GM12892 (cell line): ENCODE measurements at places on chromosomes 5 and 9.
A peak's percentile ranks its signal among the peaks of the same experiment; 100 is the strongest.

- peak; percentile 37 for DNase-seq
These were observed 599.8 kb upstream of the BRINP1 start for GRCh38 chr9:119968836-119969707.

DNA sequence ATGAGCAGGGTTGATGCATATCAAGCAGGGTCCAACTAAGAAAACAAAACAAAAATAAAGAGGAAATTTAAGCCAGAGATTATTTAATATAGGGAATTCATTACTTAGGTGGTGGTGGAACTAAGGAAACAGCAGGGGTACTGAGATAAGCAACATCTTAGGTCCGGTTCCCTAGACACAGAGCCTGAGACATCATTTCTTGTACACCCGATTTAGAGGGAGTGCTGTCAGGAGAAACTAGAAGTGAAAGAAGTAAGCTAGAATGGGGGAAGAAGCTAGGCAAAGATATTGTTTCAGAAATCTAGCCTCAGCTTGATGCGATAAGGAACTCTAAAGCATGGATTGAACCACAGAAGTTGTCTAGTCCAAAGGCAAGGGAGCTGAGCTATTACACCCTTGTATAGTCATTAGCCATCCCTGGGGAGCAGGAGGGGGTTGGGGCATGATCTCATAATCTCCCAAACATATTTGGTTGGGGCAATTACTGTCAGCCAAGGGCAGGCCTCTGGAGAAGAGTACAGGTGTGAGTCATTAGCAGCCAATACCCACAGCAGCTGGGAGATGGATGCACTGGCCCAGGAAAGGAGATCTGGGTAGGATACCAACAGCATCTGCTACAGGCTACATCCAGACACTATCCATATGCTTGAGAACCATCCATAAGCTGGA, 194.5 kb downstream of the ARL15 start:
- no peak for DNase-seq

DNA sequence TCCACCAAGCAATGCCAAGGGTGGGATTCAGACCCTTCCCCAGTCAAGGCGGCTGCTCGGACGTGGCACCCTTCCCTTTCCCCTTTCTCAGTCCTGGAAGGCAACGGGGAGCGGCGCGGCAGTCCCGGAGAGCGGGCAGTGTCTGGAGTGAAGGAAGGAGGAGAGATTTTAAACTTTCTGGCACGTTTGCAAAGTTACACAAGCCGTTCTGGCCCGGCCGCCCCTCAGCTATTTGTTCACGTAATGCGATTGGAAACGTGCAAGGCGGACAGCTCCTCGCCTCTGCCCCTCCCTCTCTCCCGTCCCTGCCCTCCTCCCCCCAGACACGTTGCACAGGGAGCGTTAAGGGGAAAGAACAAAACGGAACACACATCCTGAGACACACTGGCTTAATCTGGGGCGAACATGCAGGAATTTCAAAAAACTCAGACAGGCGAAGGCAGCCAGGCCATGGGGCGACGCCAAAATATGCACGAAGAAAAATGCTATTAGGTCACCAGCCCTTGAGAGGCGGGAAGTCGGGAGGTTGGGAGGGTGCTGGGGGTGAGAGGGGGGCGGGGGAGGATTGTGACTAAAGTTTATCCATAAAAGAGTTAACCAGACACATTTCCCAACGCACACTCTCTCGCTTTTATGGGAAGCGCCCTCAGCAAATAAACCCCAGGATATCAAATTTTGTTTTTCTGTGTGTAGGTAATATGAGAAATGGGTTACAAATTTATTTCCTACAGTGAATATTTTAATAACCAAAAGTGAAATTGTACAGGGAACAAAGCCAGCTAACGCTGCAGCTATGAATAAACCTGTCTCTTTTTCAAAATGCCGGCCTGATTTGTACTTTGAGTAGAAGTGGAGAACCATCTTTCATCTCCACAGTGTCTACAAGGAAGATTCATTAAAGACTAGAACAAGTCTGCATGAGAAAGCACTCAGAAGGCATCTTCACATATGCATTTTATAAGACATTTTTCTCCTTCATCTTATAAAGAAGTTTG, at the start of gene LOX:
Gene LOX, minus strand, starts transcription at position 144 of the 995 bp plus-strand sequence. CDS start 274 bp downstream, outside the sequence.
- DNase-seq = no peak

- no peak for DNase-seq
These were observed 16.6 kb downstream of the WWC1 start for GRCh38 chr5:168307925-168308584.

DNA sequence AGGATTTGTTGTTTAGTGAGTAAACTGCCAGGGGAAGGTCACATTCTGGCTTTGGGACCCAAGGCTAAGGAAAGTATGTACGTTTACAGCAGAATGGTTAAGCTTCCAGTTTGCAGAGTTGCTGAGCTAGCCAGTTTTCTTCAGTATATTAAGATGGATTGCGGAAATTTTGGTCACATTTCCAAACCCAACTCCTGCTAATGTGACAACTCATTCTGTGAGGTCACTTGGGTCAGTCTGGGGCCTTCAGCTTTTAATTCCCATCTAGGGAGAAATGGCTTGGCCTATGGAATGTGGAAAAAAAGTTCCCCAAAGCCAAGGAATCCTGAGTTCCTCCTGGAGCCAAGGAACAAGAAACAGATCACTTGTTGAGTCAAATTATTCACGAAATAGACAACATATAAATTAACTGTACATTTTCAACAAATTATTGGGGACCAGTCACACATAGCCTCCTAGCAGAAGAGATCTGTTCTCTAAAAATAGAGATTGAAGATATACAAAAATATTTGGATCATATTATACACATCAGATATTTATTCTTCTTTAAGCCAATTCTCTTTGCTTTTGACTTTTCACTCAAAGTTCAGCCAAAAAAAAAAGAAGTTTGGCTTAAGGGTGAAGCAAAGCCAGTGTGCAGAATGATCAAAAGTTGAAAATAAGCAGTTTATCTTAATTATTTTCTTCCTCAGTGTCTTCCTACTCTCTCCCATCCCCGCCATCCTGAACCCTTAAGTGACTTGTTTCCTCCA, 8.8 kb downstream of the KCNV2 start:
- no peak for DNase-seq

- no peak for DNase-seq
These were observed 103.6 kb downstream of the PIK3R1 start for GRCh38 chr5:68318955-68319705.

DNA sequence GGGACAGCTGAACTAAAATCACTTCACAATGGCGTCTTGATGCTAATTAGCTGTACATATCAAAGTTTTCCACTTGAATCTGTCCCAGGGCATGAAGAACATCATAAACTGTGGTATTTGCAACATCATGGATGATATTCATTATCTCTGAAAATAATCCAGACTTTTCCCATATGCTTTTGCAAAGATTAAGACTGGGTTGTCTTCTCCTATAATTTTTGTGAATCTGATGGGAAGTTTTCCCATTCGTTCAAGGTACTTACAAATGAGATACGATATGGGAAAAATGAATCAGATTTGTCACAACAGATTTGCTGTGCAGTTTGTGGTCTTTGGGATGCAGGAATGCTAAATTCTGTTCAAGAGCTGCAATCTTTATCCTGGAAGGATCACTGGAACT, 17.4 kb upstream of the ADAMTS16 start:
- DNase-seq = no peak

- DNase-seq = no peak
These were observed 61.1 kb downstream of the EGFLAM start for GRCh38 chr5:38319491-38319890.

- DNase-seq = no peak
These were observed 19.0 kb upstream of the GPX3 start for GRCh38 chr5:151001436-151001835.

- no peak for DNase-seq
These were observed 25.3 kb downstream of the AP3B1 start for GRCh38 chr5:78269088-78269703.

GRCh38 chr5:54883374-54884194, 101.8 kb downstream of the ESM1 start:
- no peak for DNase-seq

DNA sequence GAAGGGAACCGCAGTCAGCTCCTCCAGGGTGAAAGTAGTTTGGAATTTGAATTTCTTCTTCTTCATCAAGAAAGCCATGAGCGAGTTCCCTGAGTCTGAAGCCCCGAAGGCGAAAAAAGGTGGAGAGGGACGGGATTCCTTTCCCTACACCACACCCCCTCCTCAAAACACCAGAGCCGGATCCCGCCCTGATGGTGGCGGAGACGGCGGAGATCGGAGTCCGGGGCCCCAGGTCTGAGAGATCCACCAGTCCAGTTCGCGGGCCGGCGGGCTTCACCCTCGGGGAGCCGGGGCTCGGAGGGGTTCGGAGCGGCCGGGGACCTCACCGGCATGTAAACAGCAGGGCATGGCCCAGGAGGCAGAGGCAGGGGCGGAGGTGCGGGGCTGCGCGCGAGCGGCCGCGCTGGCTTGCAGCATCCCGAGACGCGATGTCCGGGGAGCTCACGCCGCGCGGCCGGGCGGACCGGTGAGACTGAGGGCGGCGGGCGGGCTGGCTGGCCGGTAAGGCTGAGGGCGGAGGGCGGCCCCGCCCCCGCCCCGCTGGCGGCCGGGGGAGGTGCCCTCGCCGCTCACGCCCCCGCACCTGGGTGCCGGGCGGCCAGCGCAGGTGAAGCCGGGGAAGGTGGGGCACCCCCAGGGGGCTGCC, 606 bp downstream of the EEIG1 start:
- DNase-seq = no peak

GRCh38 chr5:65062469-65063083, 293.8 kb downstream of the CWC27 start:
- no peak for DNase-seq

DNA sequence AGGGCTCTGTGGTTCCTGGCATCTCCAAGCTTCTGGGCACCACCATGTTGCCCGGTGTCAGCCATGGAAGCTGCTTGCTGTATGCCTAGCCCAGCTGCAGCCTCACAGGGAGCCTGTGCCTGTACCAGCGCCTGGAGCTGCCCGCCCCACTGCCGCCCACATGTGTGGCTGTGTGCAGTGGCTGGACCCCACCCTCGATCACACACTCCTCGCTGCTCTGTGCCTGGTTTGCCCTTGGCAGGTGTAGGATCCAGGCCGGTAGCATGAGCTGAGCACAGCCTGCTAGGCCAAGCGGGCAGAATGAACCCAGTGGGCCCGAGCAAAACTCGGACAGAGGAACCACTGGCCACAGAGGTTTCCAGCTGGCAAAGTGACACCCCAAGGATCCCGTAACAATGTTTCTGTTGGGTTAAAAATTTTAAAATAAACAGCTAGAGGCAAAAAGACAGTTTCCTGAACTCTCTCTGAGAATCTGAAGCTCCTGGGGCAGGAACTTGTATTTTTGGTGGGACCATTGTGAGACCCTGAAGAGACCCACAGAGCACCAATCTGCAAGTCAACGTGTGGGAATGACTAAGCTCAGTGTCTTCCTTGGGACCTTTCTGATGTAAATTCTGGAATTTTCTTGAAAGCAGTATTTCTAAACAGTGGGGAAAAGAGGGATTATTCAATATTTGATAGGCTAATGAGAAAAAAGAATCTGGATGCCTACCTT, 73.1 kb upstream of the CCDC112 start:
- no peak for DNase-seq

- DNase-seq = no peak
These were observed 179.2 kb downstream of the DAB2IP start for GRCh38 chr9:121830441-121831140.

- DNase-seq = no peak
These were observed 119.4 kb upstream of the PTCH1 start for GRCh38 chr9:95635986-95636671.

GRCh38 chr9:81562231-81563019, 126.9 kb downstream of the TLE1 start:
- no peak for DNase-seq

DNA sequence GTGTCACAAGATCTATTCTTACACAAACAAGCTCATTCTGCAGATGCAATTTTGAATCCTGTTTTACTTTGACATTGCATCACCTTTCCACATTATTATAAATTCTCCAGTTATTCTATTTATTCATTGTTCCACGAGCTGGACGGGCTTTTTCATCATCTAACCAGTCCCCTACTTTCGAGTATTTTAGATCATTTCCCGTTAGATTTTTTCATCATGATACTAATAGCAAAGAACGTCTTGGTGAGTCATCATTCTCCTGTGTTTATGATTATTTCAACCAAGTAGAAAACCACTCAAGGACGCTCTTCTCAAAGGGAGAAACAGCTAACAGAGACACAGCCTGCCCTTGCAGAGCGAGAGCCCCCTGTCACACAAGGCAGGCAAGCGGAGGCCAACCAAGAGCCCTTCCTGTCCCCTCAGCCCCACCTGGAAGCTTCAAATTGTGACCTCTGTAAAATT, 15.1 kb downstream of the BBLN start:
- DNase-seq = no peak

DNA sequence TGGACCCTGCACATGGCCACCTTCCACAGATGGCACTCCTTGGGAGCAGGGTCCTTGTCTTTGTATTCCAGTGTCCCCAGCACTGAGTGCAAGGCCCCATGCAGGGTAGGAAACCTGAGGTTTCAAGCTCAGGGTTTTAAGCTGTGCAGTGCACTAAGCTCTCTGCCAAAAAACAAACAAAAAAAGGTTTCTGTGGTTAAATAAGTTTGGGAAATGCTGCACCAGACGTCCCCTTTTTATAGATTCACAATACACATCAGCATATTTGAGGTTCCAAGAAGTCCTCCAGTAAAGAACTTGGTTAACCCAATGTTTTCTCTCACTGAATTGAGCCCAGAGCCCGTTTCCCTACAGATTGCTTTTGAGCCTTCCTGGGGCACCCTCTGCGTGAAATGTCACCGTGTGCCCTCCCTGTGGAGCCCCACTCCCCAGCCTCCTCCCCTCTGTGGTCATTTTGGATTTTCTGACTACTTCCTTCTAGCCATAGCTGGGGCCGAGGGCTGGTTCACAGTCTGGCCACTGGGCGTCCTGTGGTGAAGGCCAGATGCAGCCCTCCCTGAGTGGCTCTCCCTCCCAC, 17.1 kb downstream of the DELE1 start:
- no peak for DNase-seq
